ENCODE measurements at places on chromosomes 3 and 15.

- no peak for DNase-seq
Measured at GRCh38 chr15:29631076-29632070, 190.9 kb downstream of the TJP1 start.

DNA sequence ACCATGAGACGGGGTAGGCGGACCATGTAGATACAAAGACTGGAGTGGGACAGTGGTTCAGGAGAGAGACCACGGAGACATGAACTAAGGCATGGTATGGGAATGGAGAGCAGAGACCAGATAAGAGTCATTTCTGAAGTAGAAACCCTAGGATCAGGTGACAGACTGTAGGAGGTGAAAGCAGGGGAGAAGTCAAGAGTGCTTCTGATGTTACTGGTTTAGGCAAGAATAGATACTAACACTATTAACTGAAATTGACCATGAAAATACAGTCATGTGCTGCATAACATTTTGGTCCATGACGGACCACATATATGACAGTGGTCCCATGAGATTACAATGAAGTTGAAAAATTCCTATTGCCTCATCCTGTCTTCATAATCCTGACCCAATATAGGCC lies 41.7 kb downstream of the RASGRP1 start:
- no peak for DNase-seq

GRCh38 chr15:100715571-100716455 lies 113.4 kb downstream of the ASB7 start:
- DNase-seq = no peak

GRCh38 chr15:98771541-98771940 lies 123.2 kb downstream of the IGF1R start:
- no peak for DNase-seq

DNA sequence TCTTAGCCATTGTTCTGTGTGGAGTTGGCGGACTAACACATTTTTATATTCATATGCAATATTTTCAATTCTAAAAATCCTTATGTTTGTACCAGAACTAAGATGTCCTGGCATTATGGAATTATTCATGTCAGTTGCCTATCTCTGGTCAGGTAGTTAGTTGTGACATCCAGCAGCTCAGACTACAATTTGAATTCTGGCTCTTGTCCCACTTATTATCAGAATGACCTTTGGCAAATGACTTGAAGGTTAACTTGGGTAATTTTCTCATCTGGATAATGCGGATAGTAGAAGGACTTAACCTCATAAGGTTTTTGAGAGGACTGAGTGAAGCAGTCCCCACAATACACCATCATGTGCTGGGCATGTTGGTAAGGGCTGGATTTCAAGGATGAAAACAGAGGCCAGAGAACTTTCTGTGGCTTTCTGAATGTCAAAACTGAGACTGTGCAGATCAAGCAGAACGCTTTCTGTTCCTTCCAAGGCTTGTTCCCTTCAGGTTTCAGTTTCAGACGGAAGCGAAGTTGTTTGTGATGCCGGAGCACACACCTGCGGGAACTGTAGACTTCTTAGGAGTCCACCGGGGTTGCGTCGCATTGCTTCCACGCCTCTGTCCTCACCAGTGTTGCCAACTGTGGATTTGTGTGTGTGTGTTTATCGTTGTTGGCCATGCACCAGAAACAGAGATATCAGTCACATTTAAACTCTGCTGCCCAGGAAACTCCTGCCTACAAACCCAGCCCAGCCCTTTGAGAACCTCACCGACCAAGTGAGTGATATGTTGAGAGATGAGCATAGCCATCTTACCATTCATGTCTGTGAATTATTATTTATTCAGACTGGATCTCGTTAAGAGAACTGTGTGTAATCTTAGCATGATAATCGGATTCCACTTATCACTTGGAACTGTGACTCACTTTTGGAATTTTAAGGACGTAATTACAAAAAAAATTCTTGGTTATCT lies 76.0 kb downstream of the PTPRG start:
- no peak for DNase-seq

DNA sequence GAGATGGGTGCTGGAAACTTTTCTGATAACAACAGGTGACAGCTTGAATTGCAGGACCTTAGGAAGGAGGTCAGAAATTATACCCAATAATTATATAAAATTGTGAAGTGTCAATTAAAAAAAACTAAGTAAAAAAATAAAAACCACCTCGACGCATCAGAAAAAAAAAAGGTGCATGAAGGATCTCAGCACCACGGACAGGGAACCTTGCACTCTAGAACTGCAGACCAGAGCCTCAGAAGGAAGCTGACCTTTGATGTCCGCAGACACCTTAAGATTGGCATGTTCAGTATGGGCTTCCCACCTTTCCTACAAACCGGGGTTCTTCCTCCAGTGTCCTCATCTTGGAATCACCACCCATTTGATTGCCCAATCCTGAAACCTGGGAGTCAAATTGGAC lies 60.9 kb downstream of the SCN10A start:
- no peak for DNase-seq

DNA sequence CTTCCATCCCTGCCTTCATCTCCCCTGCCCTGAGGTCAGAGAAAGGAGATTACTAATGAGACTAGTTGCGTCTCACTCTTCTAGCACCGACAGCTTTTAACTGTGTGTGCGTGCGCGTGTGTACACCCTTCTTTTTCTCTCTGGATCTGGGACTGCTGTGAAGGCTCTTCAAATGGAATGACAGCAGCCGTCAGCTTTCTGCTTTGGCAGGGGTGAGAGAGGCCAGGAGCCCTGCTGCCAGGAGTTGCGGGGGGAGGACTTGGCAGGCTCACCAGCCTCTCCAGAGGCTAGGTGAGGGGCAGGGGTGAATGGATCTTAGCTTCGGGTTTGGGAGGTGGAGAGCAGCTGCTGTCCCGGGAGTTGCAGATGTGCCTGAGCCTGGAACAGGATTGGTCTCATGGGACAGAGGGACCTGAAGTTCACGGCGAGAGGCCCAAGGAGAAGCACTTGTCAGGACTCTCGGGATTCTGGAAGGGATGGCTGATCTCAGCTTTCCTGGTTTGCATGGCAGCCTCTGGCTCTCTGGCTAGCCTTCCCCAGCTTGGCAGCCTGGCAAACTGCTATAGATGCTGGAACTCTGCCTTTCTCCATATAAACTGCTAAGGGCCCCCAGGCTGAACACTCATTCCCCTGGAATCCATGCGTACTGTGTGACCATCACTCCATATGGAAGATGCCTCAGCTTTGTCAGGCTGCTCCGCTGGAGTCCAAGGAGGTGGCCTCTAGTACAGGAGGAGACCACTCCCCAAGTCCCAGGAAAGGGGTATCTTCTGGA lies 16.6 kb downstream of the TEX264 start:
- DNase-seq = peak; percentile 48

GRCh38 chr3:55909373-55909772 lies 422.3 kb upstream of the WNT5A start:
- DNase-seq = no peak

DNA sequence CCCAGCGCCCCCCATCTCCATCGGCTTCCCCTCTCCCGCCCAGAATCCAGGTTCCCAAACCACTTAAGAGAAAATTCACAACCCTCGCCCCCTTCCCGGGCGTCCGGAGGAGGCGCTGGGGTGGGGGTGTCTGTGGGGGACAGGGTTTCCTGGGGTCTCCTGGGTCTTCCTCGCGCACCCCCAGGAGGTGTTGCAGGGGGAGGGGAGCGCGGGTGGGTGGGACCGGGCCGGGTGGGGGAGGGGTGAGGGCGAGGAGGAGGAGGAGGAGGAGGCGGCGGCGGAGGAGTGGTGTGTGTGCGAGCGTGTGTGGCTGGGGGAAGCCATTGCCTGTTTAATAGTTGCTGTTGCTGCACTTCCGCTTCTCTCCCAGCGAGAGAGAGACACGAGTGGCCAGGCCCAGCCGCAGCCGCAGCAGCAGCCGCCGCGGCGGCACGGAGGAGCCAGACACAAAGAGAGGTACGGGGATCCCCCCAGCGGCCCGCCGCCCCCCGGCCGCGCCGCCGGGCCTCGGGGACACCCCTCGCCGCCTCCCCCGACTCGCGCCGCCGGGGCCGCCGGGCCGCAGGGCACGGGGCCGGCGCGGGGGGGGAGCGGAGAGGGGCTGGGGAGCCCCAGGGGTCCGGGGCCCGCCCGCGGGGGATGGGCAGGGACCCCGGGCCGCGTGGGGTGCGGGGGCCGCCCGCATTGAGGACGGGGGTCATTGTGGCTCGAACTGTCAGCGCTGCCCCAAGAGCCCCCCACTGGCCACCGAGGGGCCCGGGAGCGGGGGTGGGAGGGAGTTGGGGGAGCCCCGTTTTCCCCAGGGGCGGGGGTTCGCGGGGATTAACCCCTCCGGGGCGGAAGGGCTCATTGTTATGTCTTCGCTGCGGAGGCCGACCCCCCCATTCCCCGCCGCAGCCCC lies at the start of gene UBE2E1:
Gene UBE2E1 (plus strand): TSS at position 323 of the 901 bp plus-strand sequence. CDS start 1,315 bp downstream, outside the sequence.
- DNase-seq = no peak

- no peak for DNase-seq
Measured at GRCh38 chr3:124158168-124158881, 166.4 kb upstream of the ROPN1 start.
